NCI-H524 treated with DMSO at 0.1 percent for 48 hours (cell line): ENCODE measurements at places on chromosomes 2 and 18.

- DNase-seq, result peak; percentile 37
These were observed 633.2 kb upstream of the PKDCC start for GRCh38 chr2:41414486-41415230.

GRCh38 chr2:46196871-46197462 is 100.2 kb upstream of the EPAS1 start:
- DNase-seq, result no peak

DNA sequence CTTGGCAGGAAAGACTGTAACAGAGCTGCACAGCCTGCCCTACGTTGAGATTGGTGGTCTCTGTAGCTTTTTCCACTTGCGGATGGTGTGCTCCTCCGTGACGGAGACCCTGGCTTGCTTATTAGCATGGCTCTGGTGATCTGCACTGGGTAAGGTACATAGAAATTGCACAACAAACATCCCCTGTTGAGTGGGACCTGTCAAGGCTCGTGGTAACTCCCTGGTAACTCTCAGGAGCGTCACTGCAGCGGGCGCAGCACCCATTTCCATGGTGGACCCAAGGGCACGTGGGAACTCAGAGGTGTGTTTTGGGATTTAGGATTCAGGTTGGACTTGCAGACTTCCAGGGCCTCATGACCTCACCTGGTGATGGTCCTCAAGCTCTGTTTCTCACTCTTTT is 1.1 kb downstream of the TRAF3IP1 start:
- DNase-seq, result no peak

GRCh38 chr2:73983322-73984202 is 1.1 kb upstream of the TET3 start:
- DNase-seq, result no peak

DNA sequence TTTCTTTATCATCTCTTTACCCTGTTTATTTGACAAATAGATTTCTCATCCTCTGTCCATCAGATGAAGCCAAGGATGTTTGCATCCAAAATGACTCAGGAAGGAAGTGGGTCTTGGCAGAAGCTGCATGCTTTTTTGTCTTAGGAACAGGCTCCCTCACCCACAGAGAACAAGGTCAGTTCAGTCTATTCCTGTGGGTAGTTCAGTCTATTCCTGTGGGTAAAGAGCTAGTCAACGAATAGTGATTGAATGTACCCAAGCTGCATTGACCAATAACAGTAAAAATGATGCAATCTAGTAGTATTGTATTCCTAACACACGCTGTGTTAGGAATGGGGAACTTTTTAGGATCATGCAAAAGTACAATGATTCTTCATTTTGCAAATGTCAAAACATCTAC is 290.8 kb upstream of the TANK start:
- no peak for DNase-seq

DNA sequence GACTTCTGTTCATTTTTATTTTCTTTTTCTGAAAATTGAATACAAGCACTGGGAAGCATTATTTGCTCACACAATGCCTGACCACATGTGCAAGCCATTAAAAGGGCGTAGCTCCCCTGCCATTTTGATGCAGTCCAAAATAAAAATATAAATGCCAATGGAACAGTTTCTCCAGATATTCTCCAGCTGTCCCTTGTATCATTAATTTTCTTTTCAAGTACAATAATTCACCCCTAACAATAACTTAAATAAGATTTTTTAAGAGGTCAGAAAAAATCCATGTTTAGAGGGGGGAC is 168.0 kb downstream of the TMEFF2 start:
- no peak for DNase-seq

- no peak for DNase-seq
These were observed 92.5 kb upstream of the NCK2 start for GRCh38 chr2:105652014-105652796.

DNA sequence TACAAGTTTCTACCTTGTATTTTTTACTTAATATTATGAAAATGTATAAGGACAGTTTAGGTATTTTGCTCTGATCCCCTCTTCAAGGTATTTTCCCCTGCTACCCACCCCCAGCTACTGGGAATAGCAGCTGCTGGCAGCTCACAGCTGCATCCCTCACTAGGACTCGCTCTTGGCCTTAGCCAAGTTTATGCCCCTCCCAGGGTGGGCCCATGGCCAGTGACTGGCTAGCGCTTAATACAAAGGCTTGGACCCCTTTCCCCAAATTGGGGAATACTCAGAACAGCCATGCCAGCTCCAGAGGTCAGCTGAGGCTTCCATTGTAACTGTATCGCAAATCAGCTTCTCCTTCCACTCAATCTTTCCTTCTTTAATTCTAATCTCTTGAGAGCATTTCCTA is 131.3 kb downstream of the GFPT1 start:
- no peak for DNase-seq

- DNase-seq, result no peak
These were observed 19.7 kb downstream of the CABLES1 start for GRCh38 chr18:23154823-23155500.

GRCh38 chr18:31610286-31611205 is 18.9 kb downstream of the TTR start:
- DNase-seq, result peak; percentile 39

DNA sequence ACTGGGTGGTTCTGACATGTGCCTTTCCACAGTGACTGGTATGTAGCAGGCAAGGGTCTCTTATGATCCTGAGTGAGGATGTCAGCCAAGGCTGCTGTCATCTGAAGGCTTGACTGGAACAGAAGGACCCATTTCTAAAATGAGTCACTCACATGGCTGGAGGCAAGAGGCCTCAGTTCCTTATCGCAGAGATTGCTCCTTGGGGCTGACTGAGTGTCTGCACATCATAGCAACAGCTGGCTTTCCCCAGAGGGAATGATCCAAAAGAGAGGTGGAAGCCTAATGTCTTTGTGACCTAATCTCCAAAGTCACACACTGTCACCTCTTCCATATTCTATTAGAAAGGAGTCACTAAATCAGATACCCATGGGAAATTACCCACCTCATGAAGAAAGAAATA is 114.0 kb downstream of the NEDD4L start:
- no peak for DNase-seq

GRCh38 chr2:8312861-8313830 is 368.7 kb upstream of the ID2 start:
- peak; percentile 73 for DNase-seq

GRCh38 chr2:158221063-158222020 is 119.7 kb downstream of the UPP2 start:
- no peak for DNase-seq

DNA sequence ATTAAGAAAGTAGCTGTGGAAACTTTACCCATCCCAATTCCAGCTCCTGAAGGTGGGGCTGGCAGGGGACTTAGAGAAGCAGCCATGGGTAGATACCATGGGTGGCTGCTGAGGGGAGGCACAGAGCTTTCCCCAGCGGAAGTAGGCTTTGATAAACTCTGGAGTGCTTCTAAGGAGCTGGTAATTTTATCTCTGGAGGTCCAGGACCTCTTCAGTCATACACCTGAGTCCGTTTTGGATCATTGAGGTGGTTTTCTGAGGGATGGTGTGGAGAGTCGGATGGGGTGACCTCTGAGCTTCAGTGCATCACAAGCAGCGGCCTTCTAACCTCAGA is 36.7 kb upstream of the BMP10 start:
- no peak for DNase-seq

- DNase-seq, result no peak
These were observed 36.0 kb upstream of the HDAC4 start for GRCh38 chr2:239436669-239437335.

- DNase-seq, result no peak
These were observed 68.6 kb downstream of the GALNT3 start for GRCh38 chr2:165725421-165725820.

- no peak for DNase-seq
These were observed 1.2 kb downstream of the ME2 start for GRCh38 chr18:50880119-50880465.

GRCh38 chr2:79975791-79976565 is 328.6 kb downstream of the LRRTM1 start:
- DNase-seq, result no peak

DNA sequence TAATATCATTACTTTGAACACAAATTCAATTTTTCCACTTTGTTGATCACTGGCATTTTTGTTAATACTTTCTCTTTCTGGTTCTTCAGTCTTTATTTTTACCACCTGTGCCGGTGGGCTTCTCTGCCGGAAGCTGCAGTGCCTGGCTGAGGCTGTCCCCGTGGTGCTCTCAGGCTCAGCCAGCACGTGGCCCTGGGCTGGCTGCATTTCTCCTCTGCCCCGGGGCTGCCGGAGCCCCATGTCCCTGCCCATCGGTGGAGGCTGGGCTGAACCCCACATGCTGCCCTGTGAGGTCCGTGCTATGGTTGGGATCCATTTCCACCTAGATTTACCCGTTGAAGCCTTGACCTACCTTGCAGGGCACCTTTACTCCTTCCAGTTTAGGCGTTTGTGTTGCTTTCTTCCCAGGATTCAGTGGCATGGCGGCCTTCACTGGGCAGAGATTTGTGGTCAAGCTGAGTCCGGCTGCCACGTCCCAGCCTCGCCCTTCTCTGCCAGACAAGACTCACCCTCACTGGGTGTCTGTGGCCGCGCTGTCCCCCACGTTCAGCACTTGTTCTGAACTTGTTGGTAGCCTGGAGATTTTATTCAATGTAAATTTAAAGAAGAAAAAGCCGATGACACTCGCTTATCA is 12.8 kb upstream of the TMEM18 start:
- no peak for DNase-seq

- no peak for DNase-seq
These were observed 79.7 kb upstream of the IGFBP5 start for GRCh38 chr2:216775043-216775453.

DNA sequence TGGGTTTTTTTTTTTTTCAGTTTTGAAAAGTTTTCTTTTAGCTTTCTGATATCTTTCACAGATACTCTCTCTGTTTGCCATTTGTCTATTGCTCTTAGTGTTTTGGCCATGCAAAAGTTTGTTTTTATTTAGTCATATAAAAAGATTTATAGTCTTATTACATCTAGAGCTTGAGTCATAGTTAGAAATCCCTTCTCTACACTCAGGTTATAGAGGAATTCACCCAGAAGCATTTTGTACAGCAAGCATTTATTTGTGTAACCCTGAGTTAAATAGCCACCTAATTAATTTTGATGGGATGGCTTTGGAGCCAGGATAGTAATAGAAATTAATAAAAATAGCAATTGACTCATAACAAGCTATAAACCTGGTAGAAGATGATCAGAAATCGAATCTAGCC is 35.6 kb downstream of the ACTR2 start:
- no peak for DNase-seq

GRCh38 chr2:106172649-106173048 is 21.5 kb downstream of the UXS1 start:
- DNase-seq, result no peak

- DNase-seq, result no peak
These were observed 451.0 kb downstream of the RNF144A start for GRCh38 chr2:7368211-7368610.
